ENCODE measurements at places on chromosomes 7 and 10. TPM values are rescaled to one million over a fixed set of nuclear protein-coding genes. Genes with fewer than 3 reads are reported as not detected.

DNA sequence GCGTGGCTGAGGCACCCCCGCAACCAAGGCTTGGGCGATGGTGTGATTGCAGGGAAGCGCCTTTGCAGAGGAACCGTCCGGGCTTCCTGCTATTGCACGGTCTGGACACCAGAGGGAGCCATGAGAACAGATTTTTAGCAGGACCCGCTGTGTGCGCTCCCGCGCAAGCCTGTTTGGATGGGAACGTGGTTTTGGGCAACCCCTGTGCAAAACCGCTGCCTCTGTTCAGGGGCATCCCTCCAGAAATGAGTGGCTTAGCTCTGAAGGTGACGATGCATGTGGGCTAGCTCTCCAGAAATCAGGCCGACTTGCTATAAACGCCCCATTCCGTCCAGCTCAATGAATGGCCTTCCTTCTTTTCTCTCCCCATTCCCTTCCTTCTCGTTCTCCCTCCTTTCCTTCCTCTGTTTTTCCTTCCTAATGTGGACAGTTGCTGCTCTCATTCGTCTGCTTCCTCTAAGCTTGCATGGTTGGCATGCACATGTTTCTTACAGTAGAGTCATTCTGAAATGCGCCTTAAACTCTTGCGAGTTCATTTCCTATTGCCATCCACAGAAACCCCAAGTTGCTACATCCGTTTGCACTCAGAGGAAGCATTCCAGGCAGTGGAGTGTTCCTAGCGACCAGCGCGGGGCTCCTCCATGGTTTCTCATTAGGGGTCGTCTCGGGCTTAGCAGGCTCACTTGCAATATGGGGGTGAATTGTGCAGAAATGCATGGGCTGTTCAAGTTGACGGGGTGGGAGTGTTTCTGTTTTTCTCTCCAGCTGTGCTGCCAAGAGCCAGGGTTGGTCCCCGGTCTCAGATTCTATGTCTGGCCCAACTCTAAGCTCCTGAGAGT lies 302.5 kb upstream of the GALNT17 start:
- peak; percentile 57 for DNase-seq

DNA sequence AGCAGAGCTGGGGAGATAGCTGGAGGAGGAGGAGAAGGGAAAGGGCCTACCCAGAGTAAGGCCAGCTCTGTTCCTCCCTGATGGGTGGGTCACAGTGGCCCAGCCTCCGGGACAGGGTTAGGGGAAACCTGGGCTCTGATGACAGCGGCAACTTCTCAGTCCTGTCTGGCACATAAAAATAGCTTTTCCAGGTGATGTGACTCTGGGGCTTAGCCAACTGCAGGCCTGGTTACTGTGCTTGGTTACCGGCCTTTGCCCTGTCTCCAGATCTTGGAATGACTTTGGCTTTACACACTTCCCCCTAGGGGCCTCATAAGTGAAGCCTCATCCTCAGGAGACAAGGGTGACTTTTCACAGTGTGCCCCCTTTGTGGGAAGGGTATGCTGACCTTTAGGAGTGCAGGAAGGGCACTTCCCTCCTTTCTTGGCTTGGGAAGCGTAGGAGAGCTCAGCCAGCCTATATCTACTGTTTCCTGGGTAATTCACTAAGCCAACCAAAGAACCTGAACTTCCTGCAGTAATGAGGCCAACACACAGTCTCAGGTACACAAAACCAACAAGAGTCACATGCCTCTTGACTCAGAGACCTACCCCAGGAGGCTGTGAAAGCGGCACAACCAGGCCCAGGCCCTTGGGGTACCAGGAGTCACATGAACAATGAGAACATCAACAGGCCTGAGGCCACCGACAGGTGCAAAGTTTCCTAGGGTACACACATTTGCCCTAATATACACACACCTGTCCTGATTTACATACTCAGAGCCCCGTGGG lies 11.7 kb upstream of the HILPDA start:
- no peak for DNase-seq

DNA sequence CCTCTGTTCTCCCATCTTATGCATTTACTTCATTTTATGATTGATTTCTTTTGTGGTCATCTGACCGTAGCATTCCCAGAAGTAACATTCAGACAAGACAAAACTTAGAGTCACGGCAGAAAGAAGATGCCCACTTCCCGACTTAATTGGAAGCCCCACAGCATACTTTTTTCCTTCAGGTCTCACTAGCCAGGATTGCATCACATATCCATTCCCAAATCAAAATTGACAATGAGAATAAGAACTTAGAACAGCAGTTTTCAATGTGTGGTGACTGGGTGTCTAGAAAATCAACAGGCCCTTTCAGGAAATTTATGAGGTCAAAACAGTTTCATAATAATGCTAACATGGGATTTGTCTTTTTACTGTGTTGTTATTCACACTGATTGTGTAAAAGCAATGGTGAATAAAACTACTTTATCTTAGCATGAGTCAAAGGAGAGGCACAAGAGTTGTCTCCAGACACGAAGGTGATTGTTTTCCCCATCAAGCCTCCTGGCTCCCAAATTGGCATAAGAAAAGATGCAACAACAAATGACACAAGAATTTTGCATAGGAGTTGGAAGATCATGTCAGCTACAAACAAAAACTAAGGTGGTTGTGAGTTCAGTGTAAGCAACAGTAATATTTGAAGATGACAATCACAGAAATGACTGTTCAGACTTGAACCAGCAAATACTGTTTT lies 493.9 kb downstream of the HTR7 start:
- no peak for DNase-seq

DNA sequence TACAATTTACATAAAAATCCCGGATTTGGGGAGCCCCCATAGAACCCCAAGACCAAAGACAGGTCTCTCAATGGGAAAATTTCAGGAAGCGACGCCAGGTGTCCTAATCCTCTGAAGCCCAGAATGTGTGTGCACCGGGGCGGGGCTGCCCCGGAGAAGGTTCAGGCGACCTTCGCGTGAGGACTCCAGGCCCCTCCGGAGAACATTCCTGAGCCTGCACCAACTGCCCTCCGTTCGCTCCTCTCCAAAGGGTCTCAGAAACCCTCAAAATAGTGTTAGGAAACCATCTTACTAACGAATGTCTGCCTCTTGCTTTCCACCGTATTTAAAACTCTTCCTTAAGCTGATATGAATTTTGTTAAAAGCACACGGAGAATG lies 78.5 kb upstream of the INSIG1 start:
- no peak for DNase-seq

GRCh38 chr7:19620470-19620869 lies 88.4 kb downstream of the POLR1F start:
- DNase-seq = no peak

Gene RTKN2
- 12.1 TPM for polyA plus RNA-seq

Gene LLCFC1
- 1.0 TPM for polyA plus RNA-seq

Gene HMX2
- polyA plus RNA-seq = 1.6 TPM

Gene KCNH2
- 22.5 TPM for polyA plus RNA-seq

Measured in renal pelvis (tissue), 12 donors.